ENCODE measurements at places on chromosomes 11 and 22.

DNA sequence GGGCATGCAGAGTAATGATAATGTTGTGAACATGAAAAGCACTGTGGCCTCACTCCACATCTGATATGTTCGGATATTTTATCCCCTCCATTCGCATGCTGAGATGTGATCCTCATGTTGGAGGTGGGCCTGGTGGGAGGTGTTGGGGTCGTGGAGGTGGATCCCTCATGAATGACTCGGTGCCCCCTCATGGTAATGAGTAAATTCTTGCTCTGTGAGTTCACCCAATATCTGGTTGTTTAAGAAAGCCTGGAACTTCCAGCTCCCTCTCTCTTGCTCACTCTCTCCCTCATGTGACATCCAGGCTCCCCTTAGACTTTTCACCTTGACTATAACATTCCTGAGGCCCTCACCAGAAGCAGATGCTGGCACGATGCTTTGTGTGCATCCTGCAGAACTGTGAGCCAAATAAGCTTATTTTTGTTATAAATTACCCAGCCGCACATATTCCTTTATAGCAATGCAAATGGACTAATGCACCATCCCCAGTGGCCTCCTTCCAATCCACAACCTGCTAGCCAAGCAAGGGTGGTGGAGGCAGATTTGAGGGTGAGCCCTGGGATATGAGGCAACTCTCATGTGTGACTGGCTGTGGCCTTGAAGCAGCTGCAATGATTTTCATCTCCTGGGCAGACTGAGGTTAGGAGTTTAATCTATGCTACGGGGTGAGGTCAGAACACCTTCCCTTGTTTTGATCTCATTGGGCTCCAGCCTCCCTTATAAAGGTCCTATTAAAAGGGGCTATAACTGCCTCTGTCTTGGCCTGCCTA lies 276.5 kb downstream of the ETS1 start:
- no peak for DNase-seq

- no peak for DNase-seq
Measured at GRCh38 chr22:37862570-37863325, 13.5 kb downstream of the EIF3L start.

DNA sequence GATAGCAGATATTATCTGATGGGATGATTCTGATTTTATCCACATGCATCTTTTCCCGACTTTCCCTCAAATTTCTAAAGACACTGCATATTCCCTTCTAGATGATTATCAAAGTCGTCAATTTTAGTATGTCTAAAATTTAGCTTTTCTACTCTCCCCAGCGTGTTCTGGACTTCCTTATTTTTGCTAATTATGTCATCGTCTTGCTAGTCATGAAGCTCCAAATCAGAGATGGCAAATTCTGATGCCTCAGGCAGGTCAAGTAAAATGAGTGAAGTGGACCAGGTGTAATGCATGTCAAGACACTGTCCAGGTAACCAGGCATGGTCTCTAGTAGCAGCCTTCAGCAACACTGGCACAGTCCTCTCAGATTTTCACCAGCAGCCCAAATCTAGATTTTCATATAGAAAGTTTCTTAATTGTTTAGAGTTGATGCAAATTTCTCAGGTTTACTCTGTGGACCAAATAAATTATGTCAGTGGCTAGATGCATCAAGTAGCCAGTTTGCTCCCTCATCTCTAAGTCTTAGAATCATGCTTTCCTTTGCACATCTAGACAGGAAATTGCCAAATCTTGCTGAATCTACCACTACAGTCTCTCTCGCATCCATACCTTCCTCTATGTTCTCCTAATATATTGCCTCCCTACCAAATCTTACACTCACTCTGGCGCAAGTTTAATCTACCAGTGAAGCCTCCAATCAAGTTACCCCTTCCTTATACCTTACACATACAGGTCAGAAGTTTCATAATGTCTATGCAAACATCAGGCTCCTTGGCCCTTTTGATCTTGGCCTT lies 10.6 kb downstream of the HSD17B12 start:
- no peak for DNase-seq

DNA sequence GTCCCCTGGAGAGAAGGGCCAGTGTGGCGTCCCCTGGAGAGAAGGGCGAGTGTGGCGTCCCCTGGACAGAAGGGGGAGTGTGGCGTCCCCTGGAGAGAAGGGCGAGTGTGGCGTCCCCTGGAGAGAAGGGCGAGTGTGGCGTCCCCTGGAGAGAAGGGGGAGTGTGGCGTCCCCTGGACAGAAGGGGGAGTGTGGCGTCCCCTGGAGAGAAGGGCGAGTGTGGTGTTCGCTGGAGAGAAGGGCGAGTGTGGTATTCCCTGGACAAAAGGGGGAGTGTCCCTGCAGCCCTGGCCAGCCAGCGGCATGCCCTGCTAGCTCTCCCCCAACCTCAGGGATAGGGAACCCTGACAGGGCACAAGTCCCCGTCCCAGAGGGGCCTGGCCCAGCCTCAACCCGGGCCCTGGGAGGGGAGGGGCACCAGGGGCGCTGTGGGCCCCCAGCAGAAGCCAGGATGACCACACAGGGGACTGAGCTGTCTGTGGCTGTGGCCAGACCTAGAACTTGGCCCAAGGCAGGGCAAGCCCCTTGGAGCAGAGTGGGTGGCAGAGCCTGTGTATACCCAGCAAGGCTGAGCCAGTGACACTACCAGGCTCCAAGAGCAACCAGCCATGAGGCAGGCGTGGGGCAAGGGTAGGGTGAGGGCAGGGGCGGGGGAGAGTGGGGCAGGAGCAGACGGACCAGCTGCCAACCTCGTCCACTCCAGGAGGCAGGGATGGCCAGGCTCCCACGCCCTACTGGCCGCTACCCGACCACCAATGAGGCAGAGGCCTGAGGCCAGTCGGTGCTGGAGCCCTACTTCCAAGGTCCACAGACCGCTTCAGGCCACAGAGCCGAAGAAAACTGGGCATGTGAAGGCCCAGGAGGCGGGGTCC lies 4.2 kb downstream of the HRAS start:
- DNase-seq, result no peak

- no peak for DNase-seq
Measured at GRCh38 chr11:64998141-64998540, 1.4 kb upstream of the BATF2 start.

DNA sequence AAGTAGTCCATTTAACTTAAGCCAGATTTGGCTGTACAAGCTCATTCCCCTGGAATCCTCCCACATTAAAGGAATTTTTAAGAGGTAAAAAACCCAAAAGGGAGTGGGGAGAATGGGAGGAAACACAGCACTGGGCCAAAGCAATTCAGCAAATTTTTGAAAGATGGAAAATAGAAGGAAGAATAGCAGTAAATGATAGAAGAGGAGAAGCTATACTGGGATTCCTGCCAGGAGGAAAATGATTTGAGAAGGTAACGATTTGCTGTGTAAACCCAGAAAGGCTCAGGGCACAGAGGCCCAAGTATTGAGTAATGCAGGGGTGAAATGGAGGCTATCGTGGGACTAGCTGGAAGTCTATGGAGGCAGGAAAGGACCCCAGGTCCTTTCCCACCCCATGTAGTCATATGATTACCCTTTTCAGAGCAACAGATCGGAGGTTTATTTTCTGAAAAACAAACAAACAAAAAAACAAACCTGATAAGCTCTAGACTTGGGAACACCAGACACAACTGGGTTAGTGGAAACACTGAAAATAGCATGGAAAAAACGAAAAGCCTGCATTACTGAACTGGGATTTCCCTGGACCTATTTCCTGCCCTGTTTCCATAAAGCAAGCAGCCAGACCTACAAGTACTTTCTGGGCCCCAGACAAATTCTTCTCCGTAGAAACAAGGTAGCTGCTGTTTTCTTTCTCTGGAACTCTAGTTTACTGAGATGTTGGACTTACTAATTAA lies 140.0 kb downstream of the SWAP70 start:
- no peak for DNase-seq

DNA sequence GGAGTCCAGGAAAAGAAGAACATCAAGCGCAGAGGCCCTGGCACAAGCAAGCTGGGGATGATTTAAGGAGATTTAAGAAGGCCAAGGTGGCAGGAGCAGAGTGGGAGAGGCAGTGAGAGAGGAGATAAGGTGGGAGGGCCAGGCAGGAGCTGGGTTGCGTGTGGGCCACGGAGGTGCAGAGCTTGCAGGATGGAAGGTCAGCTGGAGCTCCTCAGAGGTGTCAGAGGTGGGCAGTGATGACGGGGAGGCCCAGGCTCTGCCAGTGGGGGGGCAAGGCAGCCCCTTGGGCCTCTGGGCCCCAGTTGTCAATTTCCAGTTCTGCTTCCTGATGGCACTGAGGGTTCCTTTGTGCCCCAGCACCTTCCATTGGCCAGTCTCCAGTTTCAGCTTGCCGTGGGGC lies 6.5 kb downstream of the FRMD8 start:
- DNase-seq, result no peak

DNA sequence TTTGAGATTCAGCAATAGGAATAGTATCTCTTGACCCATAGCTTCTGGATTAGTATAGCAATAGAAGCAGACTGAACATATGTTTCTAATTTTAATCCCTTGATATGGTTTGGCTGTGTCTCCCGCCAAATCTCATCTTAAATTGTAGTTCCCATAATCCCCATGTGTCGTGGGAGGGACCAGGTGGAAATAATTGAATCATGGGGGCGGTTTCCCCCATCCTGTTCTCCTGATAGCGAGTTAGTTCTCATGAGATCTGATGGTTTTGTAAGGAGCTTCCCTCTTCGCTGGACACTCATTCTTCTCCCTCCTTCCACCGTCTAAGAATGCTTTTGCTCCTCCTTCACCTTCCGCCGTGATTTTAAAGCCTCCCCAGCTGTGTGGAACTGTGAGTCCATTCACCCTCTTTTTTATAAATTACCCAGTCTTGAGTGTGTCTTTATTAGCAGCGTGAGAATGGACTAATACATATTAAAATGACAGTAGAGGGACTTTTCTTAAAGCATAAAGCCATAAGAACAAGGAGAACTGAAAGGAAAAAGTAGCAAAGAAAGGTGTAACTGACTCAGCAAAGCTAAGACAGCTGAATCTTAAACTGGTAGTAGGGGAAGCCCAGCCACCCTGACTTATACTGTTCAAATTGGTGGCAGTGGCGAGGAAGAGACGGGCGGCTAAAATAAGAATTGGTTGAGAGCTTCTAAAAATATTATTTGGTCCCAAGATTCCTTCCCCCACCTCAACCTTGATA lies 20.3 kb upstream of the SLN start:
- DNase-seq, result no peak

GRCh38 chr11:101049123-101049522 lies 80.5 kb downstream of the PGR start:
- no peak for DNase-seq

DNA sequence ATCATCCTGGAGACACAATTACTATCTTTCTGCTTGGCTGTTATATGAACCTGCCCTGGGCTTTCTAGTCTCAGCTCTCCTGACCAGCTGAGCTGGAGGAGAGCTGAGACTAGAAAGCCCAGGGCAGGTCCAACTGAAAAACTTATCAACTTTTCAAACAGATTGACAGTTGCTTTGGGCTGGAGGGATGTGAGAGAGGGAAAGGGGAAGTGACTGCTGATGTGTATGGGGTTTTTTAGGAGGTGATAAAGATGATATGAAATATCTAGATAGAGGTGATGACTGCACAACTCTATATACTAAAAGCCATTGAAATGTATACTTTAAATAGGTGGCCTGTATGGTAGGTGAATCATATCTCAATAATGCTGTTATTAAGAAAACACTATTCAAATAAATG lies 60.2 kb upstream of the CHRM4 start:
- no peak for DNase-seq

DNA sequence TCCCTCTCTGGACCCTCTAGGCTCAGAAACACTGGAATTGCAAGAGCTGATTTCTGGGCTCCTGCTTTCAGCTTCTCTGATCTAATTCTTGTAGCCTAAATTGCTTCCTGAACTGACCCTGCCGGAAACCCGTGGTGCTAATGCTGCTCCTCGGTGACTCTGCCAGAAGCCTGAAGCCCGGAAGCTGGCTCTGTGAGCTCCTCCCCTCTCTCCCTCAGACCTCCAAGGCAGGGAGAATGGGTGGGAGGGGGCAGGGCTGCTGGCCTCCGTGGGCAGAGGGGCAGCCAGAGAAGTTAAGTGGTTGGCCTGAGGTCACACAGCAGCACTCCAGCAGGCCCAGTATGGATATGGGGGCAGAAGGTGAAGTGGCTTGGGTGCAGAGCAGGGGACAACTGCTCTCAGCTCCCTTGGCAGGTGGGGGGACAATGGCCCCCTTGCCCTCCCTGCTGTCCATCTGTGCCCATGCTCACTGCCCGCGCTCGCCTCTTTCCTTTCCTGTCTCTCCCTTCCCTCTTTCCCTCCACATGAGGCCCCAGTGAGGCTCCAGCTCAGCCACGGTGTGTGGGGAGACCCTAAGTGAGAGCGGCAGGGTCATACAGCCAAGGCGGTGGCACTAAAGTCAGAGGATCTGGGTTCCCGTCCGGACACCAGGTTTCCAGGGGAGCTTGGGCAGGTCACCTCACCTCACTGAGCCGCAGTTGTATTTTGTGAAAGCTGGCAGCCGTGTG lies 16.2 kb downstream of the CAPN5 start:
- DNase-seq, result no peak

Data from kidney epithelial cell (primary cell).